ENCODE measurements at places on chromosomes 5 and 9.

- no peak for DNase-seq
Observed at GRCh38 chr9:69951411-69951810, 92.2 kb upstream of the MAMDC2 start.

- no peak for DNase-seq
Observed at GRCh38 chr5:169430671-169431070, 129.7 kb upstream of the SLIT3 start.

DNA sequence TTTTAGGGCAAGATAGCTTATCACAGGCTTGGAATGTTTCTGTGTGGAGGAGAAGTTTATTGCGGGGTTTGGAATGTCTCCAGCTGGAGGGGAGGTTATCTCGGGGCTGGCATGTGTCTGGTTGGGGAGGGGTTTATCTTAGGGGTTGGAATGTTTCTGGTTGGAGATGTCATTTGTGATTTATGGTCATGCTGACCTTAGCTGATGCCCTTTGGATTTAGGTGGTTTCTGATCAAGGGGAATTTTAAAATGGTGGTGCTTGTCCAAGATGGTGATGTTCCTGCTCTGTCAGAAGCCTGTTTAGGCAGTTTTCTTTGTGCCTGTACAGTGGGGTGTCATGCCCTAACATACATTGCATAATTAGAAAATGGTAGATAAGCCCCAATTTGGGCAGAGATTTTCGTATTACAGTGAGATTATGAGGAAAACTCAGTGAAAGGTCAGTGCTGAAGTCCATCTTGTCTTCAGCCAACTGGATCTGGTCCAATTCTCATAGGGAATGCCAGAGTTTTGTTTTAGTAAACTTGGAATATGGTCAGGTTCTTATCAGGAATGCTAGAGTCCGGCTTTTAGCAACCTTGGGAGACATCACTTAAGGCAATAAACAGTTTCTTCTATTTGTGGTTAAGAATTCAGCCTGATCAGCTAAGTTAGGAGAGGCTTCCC, 14.3 kb downstream of the CDK20 start:
- DNase-seq = no peak

DNA sequence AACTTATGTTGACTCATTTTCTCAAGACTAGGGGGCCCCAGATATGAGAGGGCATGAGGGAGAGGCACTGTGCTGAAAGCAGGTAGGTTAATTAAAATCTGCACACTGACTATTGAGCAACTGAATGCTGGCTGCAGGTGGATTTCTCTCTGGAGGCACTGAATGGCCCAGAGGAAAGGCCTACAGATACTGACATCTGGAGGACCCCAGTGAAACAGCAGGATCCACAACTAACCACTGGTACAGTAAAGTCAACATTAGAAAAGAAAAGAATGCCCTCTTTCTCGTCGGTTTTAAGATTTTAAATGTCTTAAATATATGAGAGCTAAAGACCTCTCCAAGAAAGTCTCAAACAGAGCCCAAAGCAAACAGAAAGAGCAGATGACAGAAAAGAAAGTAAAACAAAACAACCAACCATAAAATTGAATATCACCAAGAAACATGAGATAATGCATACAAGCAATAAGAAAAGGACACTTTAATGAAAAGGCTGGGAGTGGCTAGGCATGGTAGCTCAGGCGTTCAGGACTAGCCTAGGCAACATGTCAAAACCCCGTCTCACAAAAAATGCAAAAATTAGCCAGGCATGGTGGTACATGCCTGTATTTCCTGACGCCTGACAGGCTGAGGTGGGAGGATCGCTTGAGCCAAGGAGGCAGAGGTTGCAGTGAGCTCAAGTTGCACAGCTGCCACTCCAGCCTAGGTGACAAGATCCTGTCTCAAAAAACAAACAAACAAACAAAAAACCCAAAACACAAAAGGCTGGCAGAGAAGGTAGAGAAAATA, 43.3 kb downstream of the PUM3 start:
- no peak for DNase-seq

DNA sequence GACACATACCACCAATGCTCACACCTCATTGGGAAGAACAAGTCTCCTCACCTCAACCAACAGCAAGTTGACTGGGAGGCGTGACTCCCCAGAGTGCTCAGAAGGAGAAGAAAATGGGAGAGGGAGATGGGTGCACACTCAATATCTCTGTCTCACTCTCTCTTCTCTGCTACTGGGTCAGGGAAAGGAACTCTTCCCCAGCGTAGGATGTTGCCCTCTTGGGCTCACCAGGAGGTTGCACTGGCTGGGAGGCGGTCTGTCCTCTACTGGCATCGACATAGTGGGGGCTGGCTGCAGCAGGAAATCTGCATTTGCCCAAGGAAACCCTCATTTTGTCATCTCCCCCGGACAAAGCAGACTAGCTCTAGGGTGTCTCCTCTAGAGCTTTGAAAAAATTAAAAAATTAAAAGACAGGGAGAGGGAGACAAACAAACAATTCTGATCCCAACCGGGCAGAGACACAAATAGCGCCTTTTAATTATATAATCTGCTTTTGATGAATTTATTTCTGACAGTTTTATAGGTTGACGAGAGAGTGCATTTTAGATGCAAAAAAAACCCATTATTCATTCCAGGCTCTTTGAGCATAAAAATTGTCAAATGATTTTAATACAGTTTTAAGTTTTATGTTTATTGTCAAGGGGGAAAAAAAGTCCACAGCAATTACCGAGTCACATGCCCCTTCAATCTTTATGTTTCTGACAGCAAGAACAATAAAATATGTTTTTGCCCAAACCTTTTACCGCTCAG, 179.3 kb upstream of the MVB12B start:
- no peak for DNase-seq

GRCh38 chr9:125180876-125181275, 8.7 kb downstream of the PPP6C start:
- no peak for DNase-seq

DNA sequence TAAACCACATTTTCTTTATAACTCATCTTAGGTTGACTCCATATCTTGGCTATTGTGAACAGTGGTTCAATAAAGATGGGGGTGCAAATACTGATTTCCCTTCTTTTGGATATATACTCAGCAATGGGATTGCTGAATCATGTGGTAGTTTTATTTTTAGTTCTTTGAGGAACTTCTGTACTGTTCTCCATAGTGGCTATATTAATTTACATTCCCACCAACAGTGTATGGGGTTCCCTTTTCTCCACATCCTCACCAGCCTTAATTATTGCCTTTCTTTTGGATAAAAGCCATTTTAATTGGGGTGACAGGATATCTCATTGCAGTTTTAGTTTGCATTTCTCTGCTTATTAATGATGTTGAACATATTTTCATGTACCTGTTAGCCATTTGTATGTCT, 107.7 kb upstream of the EQTN start:
- no peak for DNase-seq

DNA sequence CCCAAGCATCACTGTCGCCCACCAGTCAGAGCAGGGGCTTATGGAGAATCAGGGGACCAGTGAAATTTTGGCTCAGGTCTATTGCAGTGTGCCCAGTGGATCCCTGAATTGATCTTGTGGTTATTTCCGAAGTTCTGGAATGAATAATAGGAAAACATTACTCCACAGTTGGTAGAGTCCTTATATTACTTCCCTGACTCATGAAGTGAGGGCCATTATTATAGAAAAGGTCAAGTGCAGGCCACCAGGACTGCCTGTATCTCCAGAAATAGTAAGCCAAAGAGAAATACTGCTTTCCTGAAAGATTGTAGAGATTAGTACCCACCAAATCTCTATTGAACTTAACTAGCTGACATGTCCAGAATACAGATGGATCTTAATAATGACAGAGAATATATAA, 335.0 kb downstream of the NPR3 start:
- DNase-seq = no peak

DNA sequence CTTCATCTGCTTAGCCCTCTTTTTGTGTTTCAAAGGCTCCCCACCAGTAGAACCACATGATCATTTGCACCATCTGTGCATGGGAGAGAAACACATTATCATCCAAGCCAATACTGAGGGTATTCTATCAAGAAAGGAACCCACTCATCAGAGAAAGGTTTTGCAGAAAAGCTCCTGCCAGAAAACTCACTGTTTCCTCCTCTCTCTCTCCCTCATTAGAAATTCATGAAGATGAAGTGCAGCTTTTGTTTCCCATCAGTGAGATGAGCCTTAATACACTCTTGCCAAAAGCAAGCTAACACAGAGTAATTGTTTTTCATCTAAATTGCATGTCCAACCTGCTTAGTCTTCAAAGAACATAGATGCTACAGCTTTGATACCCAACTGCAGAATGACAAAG, 142.4 kb upstream of the GRAMD2B start:
- no peak for DNase-seq

DNA sequence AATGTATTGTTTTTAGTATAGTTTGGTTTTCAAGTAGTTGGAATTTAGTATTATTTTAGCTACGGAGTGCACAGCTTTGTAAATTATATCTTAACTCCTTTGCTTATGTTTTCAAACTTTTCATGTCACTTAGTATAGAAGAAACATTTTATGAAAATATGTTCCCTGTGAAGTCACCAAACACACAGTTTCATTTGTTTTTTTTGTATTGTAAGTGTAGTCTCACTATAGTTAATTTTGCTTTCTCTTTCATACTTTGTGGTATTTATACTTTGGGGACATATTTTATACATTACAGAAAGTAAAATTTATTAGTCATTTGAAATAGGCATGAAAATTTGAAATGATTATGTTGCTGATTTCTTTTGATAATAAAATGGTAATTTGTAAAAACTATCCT, 5.0 kb downstream of the CHSY3 start:
- no peak for DNase-seq

DNA sequence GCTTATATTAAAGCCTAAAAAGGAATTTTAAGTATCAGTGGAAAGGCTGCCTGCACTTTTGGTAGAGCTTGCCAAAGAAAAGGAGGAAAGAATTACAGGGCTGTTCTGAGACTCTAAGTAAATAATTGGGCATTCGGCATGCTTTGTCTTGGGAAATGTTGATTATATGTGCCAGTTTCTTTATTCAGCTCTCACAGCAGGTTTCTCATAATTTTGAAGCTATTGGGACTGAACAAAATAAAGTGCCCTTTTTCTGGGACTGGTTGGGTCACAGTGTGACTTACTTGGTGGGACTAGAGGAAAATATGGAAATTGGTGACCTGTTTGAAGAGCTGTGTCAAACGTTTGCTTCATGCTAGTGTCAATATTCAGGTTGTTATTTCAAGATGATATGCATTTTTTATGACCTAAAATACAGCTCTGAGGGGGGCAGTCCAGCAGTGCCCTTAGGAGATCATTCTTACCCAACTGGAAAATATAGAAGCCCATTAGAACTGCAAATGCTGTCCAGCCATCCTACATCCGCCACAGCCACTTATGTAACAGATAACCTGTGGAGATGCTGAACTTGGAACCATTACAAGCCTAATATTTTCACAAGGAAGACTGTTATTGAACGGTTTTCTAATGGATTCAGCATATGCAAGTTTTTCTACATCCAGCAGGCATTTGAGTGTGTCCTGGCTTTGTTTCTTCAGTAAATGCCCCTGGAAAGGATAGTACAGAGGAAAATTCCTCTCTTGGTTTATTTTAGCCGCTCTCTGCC, 122.4 kb downstream of the SNCAIP start:
- DNase-seq = no peak

- no peak for DNase-seq
Observed at GRCh38 chr5:171624396-171624795, 161.2 kb upstream of the SMIM23 start.

DNA sequence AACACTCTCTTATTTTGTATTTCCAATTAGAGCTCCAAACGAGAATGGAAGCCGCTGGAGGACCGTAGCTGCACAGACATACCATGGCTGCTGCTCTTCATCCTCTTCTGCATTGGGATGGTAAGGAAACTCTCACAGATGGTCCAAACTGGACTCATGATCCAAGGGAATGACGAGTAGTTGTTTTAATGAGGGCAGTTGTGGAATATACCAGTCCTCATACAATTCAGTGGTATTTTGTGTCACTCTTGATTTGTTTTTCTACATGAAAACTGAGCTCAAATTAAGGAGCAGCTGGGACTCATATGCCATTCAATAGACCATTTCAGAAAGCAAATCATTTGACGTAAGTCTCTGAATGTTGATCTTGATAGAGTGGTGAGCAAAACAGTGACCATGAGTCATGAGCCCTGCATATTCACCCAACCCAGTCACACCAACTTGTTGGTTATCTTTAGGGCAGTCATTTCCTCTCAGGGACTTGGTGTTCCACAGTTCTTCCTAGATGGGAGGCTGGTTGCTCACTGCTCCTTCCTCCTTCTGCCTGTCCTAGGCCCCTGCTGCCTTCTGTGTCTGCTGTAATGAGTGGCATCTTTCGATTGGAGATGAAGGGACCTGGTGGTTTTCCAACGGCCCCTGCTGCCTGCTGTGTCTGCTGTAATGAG, 54.9 kb downstream of the SLC44A1 start:
- DNase-seq = no peak

DNA sequence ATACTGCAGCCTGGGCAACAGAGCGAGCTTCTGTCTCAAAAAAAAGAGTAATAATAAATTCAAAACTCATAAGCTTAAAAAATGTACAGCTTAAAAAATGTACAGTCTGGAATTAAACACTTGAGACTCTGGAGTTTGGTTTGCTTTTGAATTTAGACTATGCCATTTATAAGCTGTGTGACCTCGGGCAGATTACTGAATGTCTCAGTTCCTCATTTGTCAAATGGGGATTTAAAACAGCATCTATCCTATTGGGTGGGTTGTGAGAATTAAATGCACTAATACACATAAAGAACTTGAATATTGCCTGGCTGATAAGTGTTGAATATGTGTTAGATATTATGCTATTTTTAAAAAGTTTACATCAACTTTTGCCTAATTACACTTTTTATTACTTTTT, 98.4 kb downstream of the SCAMP1 start:
- no peak for DNase-seq

- DNase-seq = no peak
Observed at GRCh38 chr9:93171261-93171990, 12.5 kb upstream of the WNK2 start.

DNA sequence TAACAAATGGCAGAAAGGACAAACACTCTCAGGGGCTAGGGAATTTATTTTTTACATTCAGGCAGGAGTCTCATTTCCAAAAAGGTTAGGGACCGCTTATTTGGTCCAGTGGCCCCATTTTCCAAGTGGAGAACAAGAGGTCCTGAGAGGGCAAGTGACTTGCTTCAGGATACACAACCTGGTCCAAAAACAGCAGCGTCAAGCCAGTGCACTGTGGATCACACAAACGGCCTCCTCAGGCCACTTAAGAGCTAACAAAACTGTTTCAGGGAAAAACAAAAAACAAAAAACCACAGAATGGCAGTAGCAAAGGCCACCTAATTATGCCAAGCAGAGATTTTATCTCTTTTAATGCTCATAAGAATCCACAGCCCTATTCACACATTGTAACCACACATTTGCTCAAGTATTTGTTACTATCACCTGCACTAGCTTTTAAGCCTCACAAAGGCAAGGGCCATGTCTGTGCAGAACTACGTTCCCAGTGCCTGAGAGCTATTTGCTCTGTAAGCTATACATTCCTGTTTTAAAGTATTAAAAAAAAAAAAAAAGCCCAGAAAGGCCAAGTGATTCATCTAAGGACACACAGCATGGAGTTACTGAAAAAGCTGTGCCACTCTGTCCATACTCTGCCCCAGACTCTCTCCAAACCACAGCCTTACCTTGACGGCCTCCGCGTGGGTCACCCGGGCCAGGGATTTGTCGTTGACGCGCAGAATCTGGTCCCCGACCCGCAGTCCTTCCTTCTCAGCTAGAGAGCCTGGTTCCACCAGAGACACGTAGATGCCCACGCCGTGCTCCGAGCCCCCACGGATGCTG, 1.5 kb downstream of the WHRN start:
- no peak for DNase-seq

- DNase-seq = no peak
Observed at GRCh38 chr5:136098176-136098575, 34.5 kb upstream of the SMAD5 start.

Measured in cortex of kidney (tissue), 1 donor.